ENCODE measurements at places on chromosomes 4 and X.

- no peak for DNase-seq
Observed at GRCh38 chr4:69078852-69079251, 17.4 kb upstream of the UGT2B7 start.

GRCh38 chrX:153526801-153527200 lies 9.4 kb downstream of the ATP2B3 start:
- DNase-seq, result no peak

DNA sequence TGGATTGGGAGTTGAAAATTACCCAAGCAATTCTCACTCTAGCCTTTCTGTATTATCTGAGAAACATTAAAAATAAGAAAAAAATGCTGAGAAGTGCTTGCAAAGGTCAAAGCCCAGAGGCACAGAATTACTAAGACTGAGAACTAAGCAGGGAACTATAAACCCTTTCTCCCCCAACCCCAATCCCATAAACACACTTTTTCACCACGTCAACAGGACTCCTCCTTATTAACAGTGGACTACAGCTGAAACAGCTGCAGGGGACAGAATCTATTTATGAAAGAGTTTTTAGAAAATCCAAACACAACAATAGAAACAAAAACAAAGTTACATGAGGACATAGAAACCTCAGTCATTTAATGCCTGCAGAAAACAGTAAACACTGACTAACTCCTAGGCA lies 984.1 kb downstream of the TRAM1L1 start:
- DNase-seq, result no peak

DNA sequence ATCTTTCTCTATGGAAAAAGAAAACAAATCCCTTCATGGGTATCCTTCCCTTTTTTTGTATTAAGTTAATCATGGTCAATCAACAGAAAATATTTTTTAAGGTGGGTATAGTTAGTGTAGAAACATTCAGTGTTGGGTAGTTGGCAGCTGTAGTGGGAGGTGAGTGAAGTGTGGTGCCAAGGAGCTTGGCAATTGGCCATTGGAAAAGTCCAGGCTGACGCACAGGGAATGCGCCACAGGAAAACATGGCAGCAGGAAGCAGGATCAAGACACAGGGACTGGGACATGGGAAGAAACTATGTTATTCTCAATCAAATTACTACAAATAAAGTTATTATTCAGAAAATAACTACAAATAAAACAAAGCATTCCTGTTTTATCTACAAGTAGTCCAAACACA lies 20.0 kb downstream of the PALLD start:
- no peak for DNase-seq

GRCh38 chr4:13495753-13496152 lies 11.6 kb upstream of the RAB28 start:
- DNase-seq, result no peak

DNA sequence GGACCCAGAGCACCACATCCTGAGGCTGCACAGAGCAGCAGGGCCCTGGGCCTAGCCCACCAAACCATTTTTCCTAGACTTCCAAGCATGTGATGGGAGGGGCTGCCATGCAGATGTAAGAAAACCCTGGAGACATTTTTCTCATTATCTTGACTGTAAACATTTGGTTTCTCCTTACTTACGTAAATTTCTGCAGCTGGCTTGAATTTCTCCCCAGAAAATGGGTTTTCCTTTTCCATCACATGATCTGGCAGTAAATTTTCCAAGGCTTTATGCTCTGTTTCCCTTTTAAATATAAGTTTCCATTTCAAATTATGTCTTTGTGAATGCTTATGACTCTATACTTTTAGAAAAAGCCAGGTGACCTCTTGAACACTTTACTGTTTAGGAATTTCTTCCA lies 945.9 kb upstream of the NDST4 start:
- no peak for DNase-seq

DNA sequence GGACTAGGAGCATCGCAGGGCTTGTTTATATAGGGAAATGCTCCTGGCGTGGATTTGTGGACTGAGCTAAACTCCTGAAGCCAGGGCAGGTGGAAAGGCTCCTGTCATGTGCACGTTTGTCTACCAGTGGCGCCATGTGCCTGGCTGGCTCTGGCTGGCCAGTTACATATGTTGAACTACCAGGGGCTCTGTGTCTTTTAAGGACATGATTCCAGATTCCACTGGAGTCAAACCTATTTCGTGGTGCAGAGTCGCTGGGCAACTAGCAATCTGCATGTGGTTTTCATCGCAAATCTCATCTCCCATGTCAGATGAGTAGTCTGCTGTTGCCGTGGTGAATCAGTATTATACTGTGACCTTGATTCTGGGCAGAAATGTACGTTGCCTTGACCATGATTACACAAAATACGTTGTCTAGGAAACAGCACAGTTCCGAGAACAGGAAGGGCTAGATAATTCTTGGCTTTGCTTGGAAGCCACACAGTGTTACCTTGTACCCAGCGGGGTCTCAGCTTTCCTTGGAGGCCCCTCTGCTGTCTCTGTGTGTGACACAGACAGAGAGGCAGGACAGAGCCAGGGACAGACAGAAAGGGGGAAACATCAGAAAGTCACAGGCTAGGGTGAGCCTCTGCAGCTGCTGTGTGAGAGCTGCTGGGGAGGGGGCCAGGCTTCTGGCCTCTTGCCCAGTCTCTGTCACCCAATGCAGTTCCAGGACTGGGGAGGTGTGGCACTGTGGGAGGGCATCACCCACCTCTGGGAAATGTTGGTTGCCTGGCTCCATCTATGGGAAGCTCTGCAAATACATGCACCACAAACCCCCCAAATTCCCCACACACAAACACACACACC lies 19.2 kb downstream of the PNMA6E start:
- peak; percentile 23 for DNase-seq

- peak; percentile 87 for DNase-seq
Observed at GRCh38 chrX:20442597-20442996, 175.9 kb upstream of the RPS6KA3 start.

- DNase-seq, result no peak
Observed at GRCh38 chr4:104593019-104593418, 98.3 kb upstream of the CXXC4 start.

Measured in NB4 (cell line).